ENCODE measurements at places on chromosomes 6 and 20.

DNA sequence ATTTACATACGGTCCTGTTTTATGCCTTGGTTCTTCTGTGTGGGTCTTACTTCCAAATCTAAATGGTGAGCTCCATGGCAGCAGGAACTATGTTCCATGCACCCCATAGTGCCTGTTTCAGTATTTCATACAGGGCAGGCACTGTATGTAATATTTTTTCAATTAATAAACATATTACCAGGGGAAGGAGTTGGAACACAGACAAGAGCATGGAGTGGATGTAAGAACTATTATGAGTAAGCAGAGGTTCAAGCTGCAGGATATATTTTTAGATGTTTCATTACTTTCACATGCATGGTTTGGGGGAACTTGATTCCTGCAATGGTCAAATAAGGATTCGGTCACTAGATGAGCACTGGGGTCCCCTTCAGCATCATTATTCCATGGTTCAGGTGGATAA, 108.3 kb downstream of the KIF13A start:
- no peak for DNase-seq

DNA sequence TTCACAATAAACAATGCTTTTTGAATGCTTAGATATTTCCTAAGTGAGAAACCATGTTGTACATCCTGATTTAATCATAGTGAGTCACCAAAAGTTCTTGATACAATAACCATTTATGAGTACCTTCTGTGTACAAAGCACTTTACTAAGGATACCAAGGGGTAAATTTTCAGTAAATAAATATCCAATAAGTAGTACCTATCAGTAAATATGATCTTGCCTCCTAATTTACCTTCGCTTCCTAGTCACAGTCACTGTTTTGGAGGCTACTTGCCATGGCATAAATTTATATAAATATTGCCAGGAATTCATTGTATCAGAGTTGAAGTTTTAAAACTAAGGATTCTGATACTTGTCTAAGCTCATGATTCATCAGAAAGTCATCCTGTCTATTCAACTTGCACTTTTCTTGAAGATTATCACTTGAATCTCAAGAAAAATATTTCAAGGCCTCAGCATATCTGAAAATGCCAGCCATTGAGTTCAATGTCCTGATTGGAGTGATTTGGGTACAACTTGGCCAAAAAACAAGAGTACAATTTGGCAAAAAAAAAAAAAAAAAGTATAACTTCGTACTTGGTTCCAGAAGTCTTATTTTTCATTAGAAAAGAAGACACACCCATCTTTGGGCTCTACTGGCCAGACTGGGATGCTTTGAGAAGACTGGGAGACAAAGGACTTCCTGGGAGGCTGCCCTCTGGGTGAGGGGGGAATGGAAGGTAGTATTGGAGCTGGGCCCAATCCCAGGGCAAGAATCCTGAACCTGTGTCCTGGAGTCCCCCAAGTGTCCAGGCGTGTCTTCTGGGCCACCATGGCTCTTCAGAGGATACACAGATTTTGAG, 32.8 kb downstream of the RAB22A start:
- DNase-seq: no peak

- DNase-seq: no peak
These were observed at the start of gene MATN4 for GRCh38 chr20:45308117-45308778. Gene MATN4 (minus strand): TSS chr20:45308299. CDS start chr20:45305582, 2,717 bp downstream.

GRCh38 chr6:45830441-45831139, 185.1 kb downstream of the CLIC5 start:
- DNase-seq: no peak

DNA sequence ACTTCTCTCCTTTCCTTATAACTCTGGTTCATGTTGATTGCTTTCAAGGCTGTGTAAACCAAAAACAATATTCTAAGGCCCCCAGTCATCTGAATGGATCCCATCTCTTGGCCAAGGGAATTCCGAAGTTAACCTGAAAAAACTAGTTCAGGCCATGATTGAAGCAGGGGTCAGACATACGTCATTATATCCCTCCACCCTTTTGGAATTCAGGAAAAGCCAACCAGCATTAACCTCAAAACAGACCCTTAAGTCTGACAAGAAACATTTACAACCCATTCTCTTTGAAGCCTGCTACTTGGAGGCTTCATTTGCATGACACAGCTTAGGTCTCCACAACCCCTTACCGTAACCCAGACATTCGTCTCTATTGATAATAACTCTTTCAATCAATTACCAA, 39.7 kb downstream of the SLC26A8 start:
- no peak for DNase-seq

- no peak for DNase-seq
These were observed 8.6 kb downstream of the ADTRP start for GRCh38 chr6:11769811-11770545.

GRCh38 chr20:60785785-60786184, 466.3 kb upstream of the CDH4 start:
- DNase-seq: no peak

GRCh38 chr6:17872908-17873307, 114.5 kb downstream of the KIF13A start:
- no peak for DNase-seq

DNA sequence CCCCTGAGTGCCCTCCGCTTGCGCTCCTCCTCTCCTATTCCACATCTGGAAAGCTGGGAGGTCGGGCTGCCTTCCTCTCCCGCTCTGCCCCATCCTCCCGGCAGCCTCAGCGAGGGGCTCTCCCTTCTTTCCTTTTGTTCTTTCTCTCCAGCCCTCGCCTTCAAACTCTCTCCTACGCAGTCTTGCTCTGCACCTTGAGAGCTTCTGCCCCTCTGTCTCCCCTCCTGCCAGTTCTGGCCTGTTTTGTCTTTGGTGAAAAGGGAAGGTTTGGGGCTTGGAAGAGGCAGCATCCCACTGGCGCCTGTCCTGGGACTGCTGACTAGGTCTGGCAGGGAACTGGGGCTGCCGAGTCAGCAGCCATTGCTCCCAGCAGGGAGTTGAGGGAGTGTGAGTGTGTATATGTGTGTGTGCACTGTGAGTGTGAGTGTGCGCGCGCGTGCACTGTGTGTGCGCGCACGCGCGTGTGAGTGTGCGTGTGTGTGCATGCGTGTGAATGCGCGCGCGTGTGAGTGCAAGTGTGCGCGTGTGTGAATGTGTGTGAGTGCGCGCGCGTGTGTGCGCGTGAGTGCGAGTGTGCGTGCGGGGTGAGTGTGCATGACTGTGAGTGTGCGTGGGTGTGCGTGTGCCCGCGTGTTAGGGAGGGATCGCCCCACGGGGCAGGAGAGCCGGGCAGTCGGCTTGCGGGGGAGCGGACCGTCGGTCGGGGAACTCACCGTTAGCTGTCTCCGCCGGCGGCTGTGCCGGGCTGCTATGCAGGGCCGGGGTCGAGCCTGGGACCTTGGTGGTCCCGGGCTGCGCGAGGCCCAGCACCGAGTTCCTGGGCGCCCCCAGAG, 523 bp downstream of the CPXM1 start:
- no peak for DNase-seq

DNA sequence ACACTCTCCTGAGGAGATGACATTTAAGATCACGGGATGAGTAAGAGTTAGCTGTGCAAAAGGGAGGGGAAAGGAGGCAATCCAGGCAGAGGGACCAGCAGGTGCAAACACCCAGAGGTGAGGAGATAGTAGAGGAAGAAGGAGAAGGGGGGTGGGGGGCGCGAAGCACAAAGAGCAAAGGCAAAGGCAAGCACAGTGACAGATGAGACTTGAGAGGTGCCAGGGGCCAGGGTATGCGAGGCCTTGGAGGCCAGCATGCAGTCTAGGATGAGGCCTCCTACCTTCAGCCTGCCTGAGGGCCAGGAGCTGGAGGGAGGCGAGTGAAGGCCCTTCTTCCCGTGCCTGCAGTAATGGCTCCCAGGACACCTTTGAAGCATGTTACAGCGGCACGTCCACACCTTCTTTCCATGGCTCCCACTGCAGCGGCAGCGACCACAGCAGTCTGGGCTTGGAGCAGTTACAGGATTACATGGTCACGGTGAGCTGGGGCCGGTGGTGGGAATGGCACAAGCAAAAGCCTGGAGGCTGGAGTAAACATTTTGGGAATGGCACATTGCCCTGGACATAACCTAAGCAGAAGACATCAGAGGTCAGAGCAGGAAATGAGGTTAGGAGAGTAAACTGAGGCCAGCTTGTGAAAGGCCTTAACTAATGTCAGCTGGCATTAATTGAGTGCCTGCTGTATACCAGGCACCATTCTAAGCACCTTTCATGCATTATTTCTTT, 18.6 kb downstream of the CCM2L start:
- no peak for DNase-seq

DNA sequence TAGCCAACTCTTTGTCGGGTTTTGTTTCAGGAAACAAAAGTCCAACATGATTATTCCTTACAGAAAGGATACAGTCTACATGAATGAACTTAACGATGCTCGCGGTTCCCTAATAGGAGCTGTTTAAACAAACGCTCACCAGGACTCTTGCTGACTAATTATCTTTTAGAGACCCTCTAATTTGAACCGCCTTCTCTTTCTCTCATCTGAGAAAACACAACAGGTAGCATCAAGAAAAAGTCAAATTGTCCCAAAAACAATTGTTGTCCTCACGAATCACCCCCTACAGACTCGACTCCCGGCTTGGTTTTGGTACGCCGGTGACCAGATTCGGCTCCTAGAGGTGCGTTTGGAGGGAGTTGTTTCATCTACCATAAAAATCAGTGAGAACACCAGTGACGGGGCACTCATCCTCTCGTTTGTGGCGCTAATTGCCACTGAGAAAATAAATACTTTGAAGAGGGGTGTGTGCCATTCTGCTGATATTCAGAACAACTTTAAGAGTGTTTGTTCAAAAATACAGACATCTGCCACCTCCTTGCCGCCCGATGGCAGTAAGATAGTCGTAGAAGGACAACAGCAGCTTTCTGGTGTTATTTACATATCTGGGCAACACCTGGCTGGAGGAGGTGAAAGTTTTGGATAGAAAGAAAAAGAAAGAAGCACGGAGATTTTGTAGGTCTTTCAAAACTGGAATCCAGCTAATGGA, 1.1 kb upstream of the SIM1 start:
- no peak for DNase-seq

- no peak for DNase-seq
These were observed 20.3 kb upstream of the BCAS4 start for GRCh38 chr20:50774515-50774914.

DNA sequence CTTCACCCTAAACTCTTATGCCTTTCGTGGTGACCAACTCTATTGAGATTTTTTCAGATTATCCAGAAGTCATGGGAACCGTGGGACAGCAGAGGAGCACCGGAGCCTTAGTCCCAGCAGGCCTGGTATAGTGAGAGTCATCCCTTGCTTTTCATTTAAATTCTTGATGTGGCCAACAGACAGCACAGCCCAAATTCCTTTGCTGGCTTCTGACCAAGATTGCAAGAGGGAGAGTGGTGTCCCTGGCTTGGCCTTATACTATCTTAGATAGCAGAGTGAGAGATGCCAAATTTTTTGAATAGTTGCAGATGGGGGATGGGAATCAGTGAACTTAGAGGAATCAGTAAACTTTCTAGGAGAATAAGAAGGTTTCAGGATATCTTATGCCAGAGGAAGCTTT, 7.8 kb downstream of the STX11 start:
- no peak for DNase-seq

- no peak for DNase-seq
These were observed 90.2 kb downstream of the ADTRP start for GRCh38 chr6:11688425-11688709.

DNA sequence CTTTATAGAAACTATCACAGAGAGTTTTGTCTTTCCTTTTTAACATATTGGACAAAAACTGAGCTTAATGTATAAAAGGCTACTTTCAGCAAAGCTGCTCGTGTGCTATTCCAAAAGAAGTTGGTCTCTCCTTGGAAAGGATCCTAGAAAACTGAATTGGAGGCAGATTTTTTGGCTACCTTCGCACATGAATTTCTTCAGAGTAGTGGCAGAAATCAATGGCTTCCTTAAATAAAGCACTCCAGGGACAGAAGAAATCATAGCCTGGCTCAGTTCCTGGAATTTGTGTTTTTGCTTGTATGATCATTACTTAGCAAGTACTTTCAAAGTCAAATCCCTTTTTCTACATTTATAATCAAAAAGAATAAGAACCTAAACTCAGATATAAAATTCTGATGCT, 780.3 kb downstream of the PHF3 start:
- no peak for DNase-seq

- no peak for DNase-seq
These were observed 4.9 kb downstream of the MTCL3 start for GRCh38 chr6:127514179-127514772.

DNA sequence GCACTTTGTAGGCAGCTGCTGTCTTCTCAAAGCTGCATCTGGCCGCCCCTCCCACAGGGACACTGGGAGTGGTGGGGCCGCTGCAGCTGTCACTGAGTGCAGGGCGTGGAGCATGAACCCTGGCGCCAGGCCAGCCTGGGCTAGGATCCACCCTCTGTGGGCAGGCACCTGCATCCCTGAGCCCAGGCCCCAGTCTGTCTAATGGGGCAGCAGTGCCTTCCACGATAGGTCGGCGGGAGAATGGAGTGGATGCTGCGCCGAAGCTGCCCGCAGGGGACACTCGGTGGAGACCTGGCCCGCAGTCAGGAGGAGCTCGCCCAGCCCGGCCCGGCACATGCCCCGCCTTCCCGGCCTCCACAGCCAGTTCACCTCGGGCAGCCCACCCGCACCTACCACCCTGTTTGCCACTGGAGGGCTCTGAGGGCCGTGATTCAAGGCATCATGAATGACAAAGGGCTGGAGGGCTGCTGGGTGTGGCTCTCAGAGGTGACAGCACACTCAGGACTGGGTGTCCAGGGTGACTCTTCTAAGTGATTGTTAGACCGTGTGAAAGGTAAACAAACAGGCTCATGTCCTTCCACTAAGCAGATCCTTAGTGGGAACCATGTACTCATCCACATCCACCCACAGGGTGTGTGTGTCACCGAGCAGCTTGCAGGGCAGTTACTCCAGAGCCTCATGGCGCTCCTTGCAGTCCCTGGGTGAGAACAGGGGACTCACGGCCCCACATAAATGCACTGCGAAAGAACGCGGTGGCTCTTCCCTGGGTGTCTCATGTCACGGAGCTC, 133.9 kb downstream of the AGPAT4 start:
- no peak for DNase-seq

- DNase-seq: no peak
These were observed 16.4 kb downstream of the PRSS16 start for GRCh38 chr6:27263886-27264285.

- DNase-seq: no peak
These were observed 38.5 kb downstream of the PTGIS start for GRCh38 chr20:49529470-49529869.

DNA sequence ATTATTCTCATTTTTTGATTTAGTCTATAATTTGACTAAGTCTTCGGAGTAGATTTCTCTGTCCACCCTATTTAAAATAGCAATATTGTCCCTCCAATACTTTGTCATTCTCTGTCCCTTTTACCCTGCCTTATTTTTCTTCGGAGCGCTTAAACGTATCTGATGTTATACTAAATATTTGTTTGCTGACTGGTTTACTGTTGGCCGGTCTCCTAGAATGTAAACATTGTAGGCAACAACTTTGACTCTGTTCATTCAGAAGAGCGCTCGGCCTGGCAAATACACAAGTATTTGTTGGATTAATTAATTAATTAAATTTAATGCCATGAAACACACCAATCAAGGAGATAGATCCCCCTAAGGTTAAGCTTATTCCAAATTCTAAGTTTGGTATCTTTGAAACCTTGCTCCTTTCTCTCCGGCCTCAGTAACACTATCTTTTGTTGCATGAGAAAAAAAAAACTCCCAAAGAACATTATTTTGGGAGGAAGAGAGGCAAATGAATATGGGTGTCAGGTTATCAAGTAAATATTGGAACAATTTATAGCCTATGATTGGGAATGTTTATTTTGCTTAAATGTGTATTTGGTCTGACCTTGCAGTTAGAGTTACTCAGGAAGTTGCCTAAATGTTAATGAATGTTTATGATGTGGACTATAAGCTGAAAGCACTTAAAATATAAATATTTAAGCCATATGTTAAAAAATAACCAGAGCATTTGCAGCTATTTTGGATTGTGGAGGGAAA, 231.1 kb downstream of the SOX4 start:
- DNase-seq: no peak

All from activated gamma-delta T cell treated with anti-CD3 and anti-CD28 coated beads, Interleukin-2, amount 50 U/mL, for 16 hours (primary cell).